ENCODE measurements at places on chromosomes 4 and X. TPM values are rescaled to one million over a fixed set of nuclear protein-coding genes. Genes with fewer than 3 reads are reported as not detected.

DNA sequence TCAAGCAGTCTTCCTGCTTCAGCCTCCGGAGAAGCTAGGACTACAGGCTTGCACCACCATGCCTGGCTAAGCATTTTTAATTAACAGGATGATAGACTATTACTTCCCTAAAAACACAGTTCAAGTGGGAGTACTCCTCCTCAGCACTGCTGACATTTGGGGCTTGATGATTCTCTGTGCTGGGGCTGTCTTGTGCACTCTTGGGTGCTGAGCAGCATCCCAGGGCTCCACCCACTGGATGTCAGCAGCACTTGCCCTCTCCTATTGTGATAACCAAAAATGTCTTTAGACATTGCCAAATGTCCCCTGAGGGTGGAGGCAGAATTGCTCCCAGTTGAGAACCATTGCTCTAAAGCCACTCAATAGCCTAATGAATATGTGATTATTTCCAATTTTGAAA is 60.4 kb downstream of the CLCN4 start:
- no peak for DNase-seq

GRCh38 chr4:7322166-7322991 is 112.4 kb downstream of the PSAPL1 start:
- no peak for DNase-seq

DNA sequence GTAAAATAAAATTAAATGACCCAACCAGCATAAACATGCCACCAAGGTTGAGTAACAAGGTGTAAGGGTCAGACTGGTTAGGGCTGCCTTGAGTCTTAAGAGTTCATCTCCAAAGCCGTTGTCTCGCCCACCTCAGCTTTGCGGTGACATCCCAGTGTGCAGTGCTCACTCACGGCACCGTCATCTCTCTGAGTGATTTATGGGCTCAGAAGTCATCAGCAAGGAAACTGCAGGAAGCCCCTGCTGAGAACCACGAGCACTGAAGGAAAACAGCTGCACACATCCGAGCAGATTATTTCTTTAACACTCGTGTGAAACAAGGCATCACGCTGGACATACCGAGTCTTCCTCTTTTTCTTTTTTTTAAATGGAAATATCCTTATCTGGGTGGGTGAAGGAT is 411.1 kb downstream of the TRIML1 start:
- no peak for DNase-seq

The C4orf33 gene
- total RNA-seq = 14.5 TPM

GRCh38 chrX:1533058-1533457 is 3.9 kb downstream of the P2RY8 start:
- no peak for DNase-seq

- DNase-seq = no peak
Measured at GRCh38 chr4:129829373-129829772, 733.4 kb downstream of the C4orf33 start.

DNA sequence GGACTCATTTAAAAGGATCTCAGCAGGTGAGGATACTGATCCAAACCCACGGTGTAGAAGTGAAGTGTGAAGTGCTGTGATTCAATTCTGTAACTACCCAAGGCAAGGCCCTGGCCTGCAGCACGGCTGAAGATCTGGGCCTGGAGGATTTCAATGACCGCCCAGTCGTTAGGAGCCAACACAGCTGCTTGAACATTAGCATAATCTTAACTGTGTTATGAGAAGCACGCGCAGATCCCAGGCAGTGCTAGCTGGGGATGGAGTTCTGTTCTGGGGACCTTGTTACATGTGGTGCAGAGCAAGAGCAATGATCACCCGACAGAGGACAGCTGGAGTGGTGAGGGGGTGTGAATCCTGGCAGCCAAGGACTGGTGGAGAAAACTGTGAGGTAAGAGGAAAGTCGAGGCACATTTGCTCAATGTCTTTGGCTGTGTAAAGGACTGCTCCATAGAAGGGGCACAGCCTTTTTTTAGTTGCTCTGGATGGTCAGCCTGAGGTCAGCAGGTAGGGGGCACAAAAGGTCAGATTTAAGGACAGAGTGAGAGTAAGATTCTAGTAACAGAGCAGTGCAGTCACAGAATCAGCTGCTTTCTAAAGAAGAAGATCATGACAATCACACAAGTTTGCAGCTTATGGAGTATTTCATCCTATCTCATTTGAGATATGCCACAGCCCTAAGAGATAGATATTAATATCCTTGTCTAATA is 181.8 kb downstream of the DCLK2 start:
- no peak for DNase-seq

DNA sequence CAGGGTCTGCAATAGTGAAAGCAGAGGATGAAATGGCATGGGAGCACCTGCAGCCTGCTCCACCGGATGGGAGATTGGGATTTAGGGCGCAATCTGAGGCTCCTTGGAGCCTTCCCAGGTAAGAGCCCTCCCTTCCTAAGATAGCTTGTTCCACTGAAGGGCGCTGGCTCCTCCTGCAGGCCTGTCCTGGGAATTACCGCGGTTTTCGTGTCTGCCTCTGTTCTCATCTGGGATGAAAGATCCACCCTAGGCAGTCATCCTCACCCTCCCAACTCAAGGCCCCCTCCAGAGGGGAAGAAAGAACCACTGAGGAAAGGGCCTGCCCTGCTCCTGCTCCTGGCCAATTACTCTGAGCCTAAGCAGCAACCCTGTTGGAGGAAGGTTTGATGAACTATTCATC is 547.5 kb downstream of the SMARCA1 start:
- peak; percentile 32 for DNase-seq

DNA sequence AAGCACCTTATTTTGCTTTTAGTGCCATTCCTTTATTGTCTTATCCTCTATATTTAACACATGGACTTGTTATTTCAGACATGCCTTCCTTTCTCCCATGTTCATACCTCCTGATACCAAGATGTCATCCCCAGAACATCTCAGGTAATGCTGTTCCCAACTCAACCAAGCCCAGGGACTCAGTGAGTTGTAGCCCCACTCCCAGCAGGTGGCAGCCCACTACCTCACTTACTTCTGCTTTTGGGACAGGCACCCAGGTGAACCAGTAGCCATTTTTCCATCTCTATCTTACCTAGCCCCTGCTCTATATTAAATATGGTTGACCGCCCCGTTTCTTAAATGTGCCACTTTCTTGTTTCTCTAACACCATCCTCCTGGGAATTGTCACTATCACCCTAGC is 199.0 kb downstream of the DCHS2 start:
- DNase-seq = peak; percentile 30
